ENCODE measurements at places on chromosomes 11 and 22. TPM values are rescaled to one million over a fixed set of nuclear protein-coding genes. Genes with fewer than 3 reads are reported as not detected.

- DNase-seq: peak; percentile 64
Measured at GRCh38 chr11:74570266-74571061, 21.9 kb upstream of the POLD3 start.

GRCh38 chr11:61010466-61011228 lies 39.2 kb downstream of the CD6 start:
- DNase-seq: no peak

- DNase-seq: no peak
Measured at GRCh38 chr22:49214976-49215375, 612.7 kb downstream of the BRD1 start.

PLA2G3 gene
- total RNA-seq: not detected

IL17RA gene
- total RNA-seq: 13.4 TPM
